ENCODE measurements at places on chromosomes 16 and 17.

DNA sequence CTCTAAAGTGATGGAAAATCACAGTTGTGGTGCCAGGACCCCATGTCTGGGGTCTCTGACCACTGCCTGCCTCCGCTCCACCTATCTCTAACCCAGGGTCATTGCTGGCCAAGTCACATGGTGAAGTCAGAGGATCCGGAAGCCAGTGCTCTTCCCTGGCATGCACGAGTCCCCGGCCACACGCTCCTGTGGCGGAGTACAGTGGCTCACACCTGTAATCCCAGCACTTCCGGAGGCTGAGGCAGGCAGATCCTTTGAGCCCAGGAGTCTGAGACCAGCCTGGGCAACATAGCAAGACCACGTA lies 21.5 kb upstream of the RBFOX3 start:
- no peak for DNase-seq

GRCh38 chr16:2237102-2237482 lies 848 bp downstream of the DNASE1L2 start:
- no peak for DNase-seq

DNA sequence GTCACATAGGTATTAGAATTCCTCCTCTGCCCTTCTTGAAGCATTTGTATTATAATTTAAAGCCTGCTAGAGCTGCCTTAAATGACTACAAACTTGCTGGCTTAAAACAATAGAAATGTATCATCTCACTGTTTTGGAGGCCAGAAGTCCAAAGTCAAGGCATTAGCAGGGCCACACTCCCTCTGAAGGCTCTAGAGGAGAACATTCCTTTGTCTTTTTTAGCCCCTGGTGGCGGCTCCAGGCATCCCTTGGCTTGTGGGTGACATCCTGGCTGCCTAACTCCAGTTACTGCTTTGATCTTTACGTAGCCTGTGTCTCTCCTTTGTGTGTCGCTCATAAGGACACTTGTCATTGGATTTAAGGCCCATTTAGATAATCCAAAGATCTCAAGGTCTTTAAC lies 186.6 kb upstream of the SALL1 start:
- no peak for DNase-seq

- DNase-seq, result no peak
Measured at GRCh38 chr17:29710520-29710884, 87.8 kb upstream of the CORO6 start.

DNA sequence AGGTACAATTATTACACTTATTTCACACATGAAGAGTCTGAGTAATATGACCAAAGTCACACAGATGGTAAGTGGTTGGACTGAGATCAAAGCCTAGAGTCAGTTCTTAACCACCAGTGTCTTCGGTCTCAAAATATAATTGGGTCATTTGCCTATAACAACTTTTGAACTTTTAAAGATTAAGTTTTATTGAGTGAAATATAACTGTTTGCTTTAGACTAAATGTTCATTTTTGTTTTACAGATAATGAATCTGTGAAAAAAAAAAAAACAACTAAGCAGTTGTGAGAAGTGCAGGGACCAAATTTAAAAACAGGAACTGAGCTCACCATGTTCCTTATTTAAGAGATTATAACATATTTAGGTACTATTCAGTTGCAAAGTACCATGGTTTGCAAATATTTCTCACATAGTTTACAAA lies 150.1 kb downstream of the ITFG1 start:
- no peak for DNase-seq

DNA sequence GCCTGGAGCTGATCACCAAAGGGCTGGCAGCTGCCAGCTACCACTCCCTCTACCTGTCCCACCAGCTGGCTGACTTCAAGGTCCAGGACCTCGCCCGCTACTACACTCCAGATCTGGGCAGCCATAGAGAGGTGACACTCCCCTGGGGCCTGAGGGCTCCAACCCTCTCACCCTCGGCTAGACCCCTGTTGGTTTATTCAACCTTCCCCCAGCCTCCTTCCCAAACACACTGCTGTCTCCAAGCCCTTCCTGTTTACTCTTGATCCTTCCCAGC lies 18.0 kb downstream of the ALOX12B start:
- DNase-seq, result no peak
